ENCODE measurements at places on chromosomes 13 and 19.

DNA sequence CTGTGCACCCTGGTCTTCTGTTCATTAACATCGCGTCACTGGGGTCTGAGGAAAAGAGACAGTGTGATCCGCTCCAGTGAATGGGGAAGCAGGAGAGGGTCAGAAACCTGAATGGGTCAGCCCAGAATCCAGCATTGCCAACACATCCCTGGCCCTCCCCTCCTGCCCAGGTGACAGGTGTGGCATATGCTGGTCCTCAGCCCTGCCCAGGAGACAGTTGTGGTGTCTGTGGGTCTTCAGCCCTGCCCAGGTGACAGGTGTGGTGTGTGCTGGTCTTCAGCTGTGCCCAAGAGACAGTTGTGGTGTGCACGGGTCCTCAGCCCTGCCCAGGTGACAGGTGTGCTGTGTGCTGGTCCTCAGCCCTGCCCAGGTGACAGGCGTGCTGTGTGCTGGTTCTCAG is 8.0 kb downstream of the TFDP1 start:
- DNase-seq, result no peak

GRCh38 chr13:76887076-76887563 is 915 bp upstream of the KCTD12 start:
- DNase-seq, result no peak

GRCh38 chr13:36355632-36356031 is 9.4 kb upstream of the SPART start:
- peak; percentile 25 for DNase-seq

GRCh38 chr13:38213314-38213713 is 136.3 kb upstream of the UFM1 start:
- DNase-seq, result peak; percentile 67

All from kidney tubule cell (primary cell).